Progenitor cell of endocrine pancreas (in vitro differentiated cells): ENCODE measurements at places on chromosomes 1 and 21. TPM values are rescaled to one million over a fixed set of nuclear protein-coding genes. Genes with fewer than 3 reads are reported as not detected.

GRCh38 chr1:151924691-151925587, 15.6 kb upstream of the THEM4 start:
- H3K27me3 ChIP-seq, result no peaks in the 10 kb centered on the region
- H3K36me3 ChIP-seq, result peaks cover under 1% of the 10 kb centered on the region
- H3K27ac ChIP-seq, result peak overlapping the region; percentile 23
- peaks cover 46% of the 10 kb centered on the region for H3K4me1 ChIP-seq
- H3K4me3 ChIP-seq, result no peak overlapping the region

GRCh38 chr1:34916104-34916503, 13.3 kb downstream of the DLGAP3 start:
- H3K4me1 ChIP-seq, result no peaks in the 10 kb centered on the region
- no peaks in the 10 kb centered on the region for H3K36me3 ChIP-seq
- no peak overlapping the region for H3K4me3 ChIP-seq
- H3K27me3 ChIP-seq, result peaks cover 37% of the 10 kb centered on the region

DNA sequence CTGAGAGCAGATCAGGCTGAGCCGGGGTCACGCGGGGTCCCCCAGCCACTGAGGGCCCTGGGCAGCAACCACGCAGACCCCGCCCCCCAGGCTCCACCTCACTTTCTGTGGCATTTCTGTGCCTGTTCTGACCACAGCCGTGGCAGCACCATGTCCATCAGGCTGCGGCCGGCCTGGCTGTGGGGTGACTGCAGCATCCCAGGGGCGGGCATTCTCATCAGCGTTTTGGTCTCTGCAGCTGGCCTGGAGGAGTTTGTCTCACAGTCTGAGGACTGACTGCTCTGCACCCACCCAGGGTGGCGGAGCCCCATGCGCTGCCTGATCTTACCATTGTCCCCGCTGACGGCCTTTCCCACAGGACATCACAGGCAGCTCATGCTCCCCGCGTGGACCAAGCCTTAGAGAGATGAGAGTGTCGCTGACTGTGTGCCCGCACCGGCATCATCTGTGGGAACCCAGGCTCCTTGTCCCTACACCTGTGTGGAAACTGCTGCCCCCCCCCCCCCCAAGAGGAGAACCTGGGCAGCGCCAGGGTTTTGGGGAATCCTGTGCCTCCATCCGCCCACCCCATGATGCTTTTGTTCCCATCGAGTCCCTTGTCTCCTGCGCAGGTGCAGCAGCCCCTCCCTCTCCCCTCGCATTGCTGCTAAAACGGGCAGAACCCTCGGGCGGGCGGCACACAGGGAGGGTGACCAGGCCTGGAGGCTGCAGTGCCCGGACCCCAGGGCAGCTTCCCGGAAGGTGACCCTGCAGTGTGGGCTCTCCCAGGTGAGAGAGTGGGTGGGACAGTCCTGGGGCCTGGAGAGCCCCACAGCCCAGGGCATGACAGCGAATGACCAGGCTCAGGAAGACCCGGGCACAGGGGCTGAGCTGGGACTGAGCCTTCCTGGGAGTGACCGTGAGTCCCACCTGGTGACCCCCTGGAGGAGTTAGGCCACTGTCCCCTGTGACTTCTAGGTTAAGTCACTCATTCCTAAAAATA, 1.8 kb downstream of the KRTAP10-1 start:
- no peaks in the 10 kb centered on the region for H3K4me1 ChIP-seq
- H3K4me3 ChIP-seq, result no peak overlapping the region
- H3K27me3 ChIP-seq, result no peaks in the 10 kb centered on the region
- H3K27ac ChIP-seq, result peak overlapping the region; percentile 45
- no peaks in the 10 kb centered on the region for H3K36me3 ChIP-seq
- DNase-seq, result peak; percentile 7

The MXRA8 gene
- 24.3 and 25.0 TPM in 2 replicates for total RNA-seq

- no peaks in the 10 kb centered on the region for H3K27me3 ChIP-seq
- H3K36me3 ChIP-seq, result peaks cover 8% of the 10 kb centered on the region
- peaks cover 31% of the 10 kb centered on the region for H3K4me1 ChIP-seq
- H3K27ac ChIP-seq, result peak overlapping the region; percentile 86
- peak overlapping the region; percentile 3 for H3K4me3 ChIP-seq
Measured at GRCh38 chr1:184740344-184740743, 14.3 kb downstream of the EDEM3 start.

DNA sequence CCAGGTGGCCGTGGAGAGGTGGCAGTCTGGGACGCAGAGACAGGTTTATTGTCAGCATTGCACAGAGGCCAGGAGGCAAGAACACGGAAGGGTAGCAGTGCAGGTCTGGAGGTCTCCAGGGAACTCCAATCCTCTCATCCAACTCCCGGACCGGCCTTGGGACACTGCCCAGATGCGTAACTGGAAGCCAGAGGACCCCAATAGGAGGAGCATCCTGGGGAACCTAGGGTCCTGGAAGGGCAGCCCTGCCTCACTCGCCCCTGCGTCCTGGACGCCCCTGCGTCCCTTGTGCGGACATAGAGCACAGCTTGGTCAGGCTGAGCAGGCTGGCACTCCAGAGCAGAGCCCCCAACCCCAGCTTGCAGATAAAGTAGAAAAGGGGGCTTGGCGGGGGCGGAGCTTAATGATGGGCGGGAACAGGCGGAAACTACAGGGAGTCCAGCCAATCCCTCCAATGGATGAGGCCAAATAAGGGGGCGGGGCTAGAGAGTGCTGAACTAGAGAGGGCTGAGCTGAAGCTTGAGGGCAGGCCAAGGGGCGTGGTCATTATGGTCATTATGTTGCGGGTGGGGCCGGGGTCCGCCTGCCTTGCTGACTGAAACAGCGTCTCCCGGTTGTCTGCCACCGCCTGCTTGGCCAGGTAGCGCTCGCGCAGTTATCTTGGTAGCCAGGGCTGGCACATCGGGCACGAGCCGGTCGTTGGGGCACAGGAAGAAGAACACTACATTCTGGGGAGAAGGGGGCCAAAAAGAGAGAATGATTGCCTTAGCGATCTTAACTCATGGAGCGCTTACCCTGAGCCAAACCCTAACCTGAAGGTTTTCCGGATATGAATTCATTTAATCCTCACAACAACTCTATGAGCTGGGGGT, 3.7 kb upstream of the ARHGEF19 start:
- H3K36me3 ChIP-seq, result no peaks in the 10 kb centered on the region
- H3K27me3 ChIP-seq, result peaks cover 22% of the 10 kb centered on the region
- H3K27ac ChIP-seq, result peak overlapping the region; percentile 76
- peaks cover 18% of the 10 kb centered on the region for H3K4me1 ChIP-seq
- H3K4me3 ChIP-seq, result peak overlapping the region; percentile 77

DNA sequence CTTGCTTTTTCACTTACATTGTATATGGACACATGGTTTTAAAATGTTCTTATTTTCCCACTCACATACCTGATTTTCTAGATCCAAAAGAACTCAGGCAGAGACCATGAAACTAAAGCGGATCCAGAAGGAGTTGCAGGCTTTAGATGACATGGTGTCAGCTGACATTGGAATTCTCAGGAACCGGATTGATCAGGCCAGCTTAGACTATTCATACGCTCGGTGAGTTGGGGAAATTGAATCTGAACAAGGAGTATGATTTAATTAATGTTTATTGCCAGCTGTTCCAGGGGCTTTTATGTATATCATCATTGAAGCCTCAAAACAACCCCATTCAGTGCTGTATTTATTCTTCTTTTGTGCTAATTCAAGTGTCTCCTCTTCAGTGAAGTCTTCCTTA, 12.7 kb downstream of the GORAB start:
- H3K4me3 ChIP-seq, result no peak overlapping the region
- H3K36me3 ChIP-seq, result peaks cover 56% of the 10 kb centered on the region
- H3K27me3 ChIP-seq, result no peaks in the 10 kb centered on the region
- peak overlapping the region; percentile 38 for H3K27ac ChIP-seq
- no peak for DNase-seq
- H3K4me1 ChIP-seq, result no peaks in the 10 kb centered on the region

The RORC gene
- 0.09 TPM in 1 of 2 replicates, not detected in the other for total RNA-seq

GRCh38 chr1:26046246-26047095, 553 bp upstream of the SLC30A2 start:
- no peak for DNase-seq
- peaks cover 84% of the 10 kb centered on the region for H3K27me3 ChIP-seq
- peak overlapping the region; percentile 31 for H3K4me3 ChIP-seq
- peaks cover 4% of the 10 kb centered on the region for H3K4me1 ChIP-seq
- H3K36me3 ChIP-seq, result no peaks in the 10 kb centered on the region

DNA sequence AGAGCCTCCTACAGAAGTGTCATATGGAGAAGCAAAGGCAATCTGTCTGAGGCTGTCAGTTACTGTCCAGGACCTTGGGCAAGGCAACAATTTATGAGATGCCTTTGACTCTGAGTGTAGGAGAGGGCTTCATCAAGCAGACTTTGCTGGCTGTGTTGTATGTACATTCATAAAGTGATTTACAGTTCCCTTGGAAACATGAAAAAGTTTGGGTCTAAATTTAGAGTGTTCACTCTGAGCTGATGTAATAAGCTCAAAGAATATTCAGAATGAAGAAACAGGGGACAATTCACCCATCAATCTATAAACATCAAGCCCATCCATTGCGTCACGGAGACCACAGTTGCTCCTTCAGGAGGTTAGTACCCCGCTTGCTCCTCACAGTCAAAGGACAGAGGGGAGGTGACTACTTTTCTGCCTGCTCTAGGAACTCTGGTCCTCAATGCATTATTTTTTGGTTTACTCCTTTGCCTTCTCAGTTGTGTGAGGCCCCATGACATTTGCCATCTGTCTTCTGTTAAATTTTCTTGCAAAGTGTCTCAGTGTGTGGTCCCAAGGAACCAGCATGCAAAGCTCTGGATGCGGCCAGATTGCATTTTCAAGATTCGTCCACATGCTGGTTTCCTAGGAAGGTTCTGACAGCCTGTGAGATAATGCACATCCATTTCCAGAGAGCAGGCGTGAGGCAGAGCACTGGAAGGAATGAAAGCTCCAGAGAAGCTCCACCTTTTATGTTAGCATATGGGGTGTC, 241.1 kb upstream of the KIAA0040 start:
- H3K36me3 ChIP-seq, result no peaks in the 10 kb centered on the region
- H3K27ac ChIP-seq, result no peak overlapping the region
- DNase-seq, result no peak
- peaks cover 6% of the 10 kb centered on the region for H3K27me3 ChIP-seq
- H3K4me3 ChIP-seq, result no peak overlapping the region
- H3K4me1 ChIP-seq, result no peaks in the 10 kb centered on the region

The HHAT gene
- 13.7 and 14.7 TPM in 2 replicates for total RNA-seq

DNA sequence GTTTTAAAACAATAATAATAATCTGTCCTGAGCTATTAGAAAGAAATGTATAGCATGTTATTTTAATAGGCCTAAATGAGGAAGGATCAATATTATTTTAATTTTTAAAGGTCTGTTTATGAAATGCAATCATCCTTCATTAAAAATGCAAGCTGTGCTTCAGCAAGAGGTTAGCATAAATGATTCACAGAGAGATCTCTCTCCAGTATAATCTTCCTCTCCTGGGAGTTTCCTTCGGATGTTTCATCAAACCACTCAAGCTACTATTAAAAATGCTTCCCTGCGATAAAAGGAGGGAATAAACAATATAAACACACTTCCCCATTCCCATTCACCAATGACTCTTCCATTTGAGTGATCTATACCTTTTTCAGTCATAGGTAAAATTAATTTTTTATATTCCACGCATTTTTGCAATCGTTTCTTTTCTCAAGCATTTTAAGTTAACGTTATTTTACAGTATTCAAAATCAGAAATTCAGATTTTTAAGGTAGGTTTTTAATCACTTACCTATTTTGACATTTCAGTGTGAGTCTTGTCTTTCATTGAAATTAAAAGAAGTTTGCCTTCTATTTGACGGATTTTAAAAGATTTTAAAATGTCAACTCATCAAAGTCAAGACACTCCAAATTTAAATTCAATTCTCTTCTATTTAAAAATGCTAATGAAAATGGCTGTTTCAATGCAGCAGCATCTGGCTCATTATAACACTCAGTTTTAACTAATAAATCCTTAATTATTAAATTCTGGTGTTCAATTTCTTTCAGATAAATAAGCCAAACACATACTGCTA, 64.3 kb downstream of the RERE start:
- H3K36me3 ChIP-seq, result peaks cover 2% of the 10 kb centered on the region
- peaks cover 30% of the 10 kb centered on the region for H3K4me1 ChIP-seq
- no peak for DNase-seq
- no peak overlapping the region for H3K27ac ChIP-seq

GRCh38 chr1:47537268-47537667, 99.4 kb downstream of the FOXD2 start:
- H3K27me3 ChIP-seq, result peaks cover 43% of the 10 kb centered on the region
- H3K4me3 ChIP-seq, result no peak overlapping the region
- H3K36me3 ChIP-seq, result no peaks in the 10 kb centered on the region
- H3K27ac ChIP-seq, result no peak overlapping the region
- peaks cover 12% of the 10 kb centered on the region for H3K4me1 ChIP-seq

DNA sequence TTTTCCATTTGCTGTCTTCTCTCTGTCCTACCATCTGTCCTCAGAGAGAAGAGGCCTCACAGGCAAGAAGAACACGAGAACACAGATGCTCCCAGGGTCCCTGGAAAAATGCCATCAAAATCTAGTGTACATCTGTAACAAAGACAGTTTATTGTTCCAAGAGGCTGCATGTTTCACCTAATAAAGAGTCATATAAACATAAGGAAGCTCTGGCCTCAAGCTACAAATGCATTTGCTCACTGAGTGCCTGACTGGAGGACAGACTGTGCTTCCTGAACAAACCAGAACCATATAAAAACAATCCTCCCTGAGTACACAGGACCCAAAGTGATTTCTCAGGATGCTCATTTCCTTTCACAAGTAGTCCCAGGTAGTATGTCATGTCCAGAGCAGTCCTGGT, 76.3 kb upstream of the SLC44A3 start:
- peaks cover 11% of the 10 kb centered on the region for H3K36me3 ChIP-seq
- H3K4me3 ChIP-seq, result no peak overlapping the region
- H3K27me3 ChIP-seq, result no peaks in the 10 kb centered on the region
- H3K27ac ChIP-seq, result no peak overlapping the region
- peaks cover 2% of the 10 kb centered on the region for H3K4me1 ChIP-seq

- peaks cover 19% of the 10 kb centered on the region for H3K4me1 ChIP-seq
- H3K4me3 ChIP-seq, result no peak overlapping the region
- no peak for DNase-seq
- no peaks in the 10 kb centered on the region for H3K36me3 ChIP-seq
Measured at GRCh38 chr1:112791723-112792104, 76.6 kb upstream of the PPM1J start.

The AKNAD1 gene
- total RNA-seq, result not detected in 2 replicates

- DNase-seq, result no peak
- H3K36me3 ChIP-seq, result no peaks in the 10 kb centered on the region
- no peaks in the 10 kb centered on the region for H3K27me3 ChIP-seq
- peaks cover 21% of the 10 kb centered on the region for H3K4me1 ChIP-seq
Measured at GRCh38 chr1:83701355-83701754, 297.6 kb downstream of the TTLL7 start.

The SRP9 gene
- 406 and 423 TPM in 2 replicates for total RNA-seq

DNA sequence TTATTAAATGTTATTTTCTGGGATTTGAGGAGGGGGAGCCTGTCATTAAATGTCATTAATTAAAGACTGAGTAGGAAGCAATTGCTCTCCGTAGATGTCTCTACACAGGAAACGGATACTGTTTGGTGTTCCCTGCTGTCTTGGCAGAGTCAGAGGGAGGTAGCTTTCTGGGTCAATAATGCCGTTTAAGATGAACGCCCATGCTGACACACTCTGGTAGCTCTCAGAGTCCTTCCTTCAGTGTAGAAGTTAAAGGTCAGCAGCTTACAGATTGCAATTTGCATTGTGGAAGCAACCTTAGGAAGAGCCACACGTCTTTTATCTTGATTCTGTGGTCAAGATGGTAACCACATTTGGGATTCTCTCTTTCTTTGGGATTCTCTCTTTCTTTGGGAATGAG, 257.5 kb downstream of the KIF26B start:
- DNase-seq, result no peak
- H3K4me1 ChIP-seq, result peaks cover 3% of the 10 kb centered on the region
- H3K27ac ChIP-seq, result no peak overlapping the region

The ACTA1 gene
- total RNA-seq, result 1.8 and 2.5 TPM in 2 replicates

The CD1E gene
- not detected in 2 replicates for total RNA-seq

The LAMB3 gene
- total RNA-seq, result 10.7 and 12.5 TPM in 2 replicates
